Mesendoderm (in vitro differentiated cells): ENCODE measurements at places on chromosomes 3 and 15.
A peak's percentile ranks its signal among the peaks of the same experiment; 100 is the strongest.

DNA sequence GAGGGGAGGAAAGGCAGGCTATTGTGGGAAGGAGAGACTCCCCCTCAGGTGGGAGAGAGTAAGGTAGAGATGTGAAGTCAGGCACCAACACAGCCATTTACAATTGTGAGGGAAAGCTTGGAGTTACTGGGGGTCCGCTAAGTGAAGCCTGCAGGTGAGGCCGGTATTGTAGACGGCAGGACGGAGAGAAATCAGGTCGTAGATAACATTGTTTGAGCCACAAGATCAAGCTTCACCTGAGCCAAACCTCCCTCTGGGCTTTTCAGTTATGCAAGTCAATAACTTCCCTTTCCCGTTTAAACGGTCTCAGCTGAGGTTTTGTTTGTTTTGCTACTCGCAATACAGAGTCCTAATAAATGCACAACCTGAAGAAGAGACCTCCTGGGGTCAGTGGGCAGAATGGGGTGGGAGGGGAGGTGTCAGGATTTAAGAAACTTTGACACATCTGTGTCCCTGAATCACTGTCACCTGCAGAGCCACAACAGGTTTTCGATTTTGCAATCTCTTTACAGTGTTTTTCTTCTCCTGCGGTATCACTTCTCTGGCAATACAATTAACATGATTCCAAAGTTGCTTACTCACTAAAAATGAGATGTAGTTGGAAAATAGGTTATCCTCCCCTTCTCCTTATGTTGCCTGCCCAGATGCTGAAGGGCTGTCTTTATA lies 72.0 kb upstream of the GLCE start:
- peak; percentile 50 for DNase-seq

- DNase-seq, result no peak
These were observed 397.7 kb upstream of the EPHA6 start for GRCh38 chr3:96416549-96417255.

DNA sequence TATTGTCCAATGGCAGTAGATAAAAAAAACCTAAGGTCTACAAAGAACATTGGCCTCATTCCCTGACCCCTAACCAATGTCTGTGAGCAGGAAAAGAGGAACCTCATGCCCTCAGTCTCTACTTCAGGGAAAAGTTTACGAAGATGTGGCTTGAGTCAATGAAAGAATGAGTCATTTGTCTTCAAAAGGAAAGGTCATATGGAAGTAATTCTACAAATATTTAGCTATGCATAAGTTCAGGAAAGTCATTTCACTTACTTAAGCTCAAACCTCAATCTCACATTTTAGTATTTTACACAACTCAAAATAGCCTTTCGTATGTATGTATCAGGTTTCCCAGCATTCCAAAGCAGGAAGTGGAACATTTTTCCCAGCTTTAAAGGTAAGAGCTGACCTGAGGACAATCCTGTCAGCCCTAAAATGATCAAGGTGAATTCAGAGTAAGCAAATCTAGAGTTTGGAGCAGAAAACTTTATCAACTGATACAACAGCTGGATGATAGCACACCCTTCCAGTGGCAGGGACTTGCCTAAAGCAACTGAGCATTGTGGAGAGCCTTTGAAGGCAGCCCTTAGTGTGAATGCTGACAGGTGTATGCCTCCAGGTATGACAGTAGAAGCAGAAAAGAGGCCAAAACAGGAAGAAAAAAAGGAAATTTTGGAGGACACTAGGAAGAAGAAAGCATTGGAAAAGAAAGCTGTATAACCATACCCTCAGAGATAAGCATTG lies 53.9 kb upstream of the ACKR4 start:
- no peak for DNase-seq

GRCh38 chr15:57521503-57521902 lies 70.2 kb upstream of the MYZAP start:
- no peak for DNase-seq

GRCh38 chr3:14804835-14805780 lies 13.7 kb upstream of the FGD5 start:
- DNase-seq, result peak; percentile 65

- no peak for DNase-seq
These were observed 57.3 kb downstream of the LSM3 start for GRCh38 chr3:14235912-14236295.
